ENCODE measurements at places on chromosomes 1 and 21.

GRCh38 chr1:228463559-228464455, 23.4 kb upstream of the RNF187 start:
- DNase-seq, result peak; percentile 27

- no peak for DNase-seq
These were observed 8.5 kb upstream of the EXO1 start for GRCh38 chr1:241839369-241839979.

- no peak for DNase-seq
These were observed 28.3 kb upstream of the RCSD1 start for GRCh38 chr1:167601442-167602383.

DNA sequence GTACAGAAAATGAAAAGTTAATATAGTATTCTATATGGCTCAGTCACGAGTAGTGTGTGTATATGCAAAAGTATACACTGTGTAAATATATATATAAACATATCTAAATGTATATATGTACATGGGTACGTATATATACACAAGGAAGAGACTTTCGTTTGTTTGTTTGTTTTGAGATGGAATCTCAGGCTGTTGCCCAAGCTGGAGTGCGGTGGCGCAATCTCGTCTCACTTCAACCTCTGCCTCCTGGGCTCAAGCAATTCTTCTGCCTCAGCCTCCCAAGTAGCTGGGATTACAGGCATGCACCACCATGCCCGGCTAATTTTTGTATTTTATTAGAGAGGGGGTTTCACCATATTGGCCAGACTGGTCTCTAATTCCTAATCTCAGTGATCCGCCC, 16.4 kb downstream of the IL12RB2 start:
- DNase-seq, result no peak

DNA sequence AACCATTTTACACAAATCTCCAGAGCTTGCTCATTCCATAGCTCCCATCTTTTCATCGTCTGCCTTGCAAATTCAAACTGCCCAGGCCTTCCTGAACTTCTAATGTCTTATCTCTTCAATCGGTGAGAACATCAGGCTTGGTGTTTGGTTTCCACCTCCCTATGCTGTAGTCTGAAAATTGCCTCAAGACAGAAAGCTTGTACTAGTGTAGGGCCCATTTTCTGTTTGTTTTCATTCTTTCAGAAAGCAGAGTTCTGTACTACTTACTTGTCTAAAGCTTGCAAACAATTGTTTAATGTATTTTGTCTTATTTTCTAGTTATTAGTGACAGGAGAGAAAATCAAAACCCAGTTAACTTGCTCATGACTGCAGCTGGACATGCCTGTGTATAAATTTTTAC, 16.8 kb downstream of the HOOK1 start:
- DNase-seq, result no peak

- DNase-seq, result peak; percentile 18
These were observed 5.9 kb upstream of the PLEKHG5 start for GRCh38 chr1:6497215-6497866.

DNA sequence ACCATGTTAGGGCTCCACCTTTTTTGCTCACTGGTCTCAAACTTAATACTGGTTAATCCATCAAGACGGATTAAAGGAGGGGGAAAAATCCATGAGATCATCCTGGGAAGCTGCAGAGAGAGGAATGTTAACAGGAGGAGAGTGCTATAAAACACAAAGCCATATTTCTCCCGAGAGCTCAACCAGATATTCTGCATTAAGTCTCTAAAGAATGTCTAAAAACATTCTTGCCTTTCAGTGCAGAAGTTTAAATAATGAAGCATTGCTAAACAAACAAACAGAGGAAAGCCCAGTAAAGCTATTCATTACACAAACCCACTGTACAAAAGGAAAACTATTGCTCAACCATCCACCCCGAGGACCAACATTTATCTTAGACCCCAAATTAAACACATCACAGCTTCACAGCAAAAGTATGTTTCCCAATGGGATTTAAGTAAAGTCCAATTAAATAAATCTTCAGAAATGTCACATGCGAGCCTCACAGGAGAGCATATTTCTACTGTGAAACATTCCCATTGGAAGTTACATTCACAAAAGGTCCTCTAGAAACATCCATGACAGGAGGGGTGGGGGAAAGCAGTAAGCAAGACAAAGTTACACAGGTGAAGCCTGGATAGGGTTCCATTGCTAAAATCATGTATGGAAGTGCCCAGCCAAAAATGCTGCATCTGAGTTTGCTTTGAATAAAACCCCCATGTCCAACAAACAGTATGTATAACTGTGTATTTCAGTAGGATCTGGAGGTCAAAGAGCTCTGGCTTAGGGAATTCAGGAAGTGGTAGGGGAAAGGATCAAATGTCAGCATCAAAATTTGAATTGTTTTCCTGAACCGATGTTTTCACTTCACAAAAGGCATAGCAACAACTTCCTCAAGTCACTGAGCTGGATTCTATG, 23.3 kb downstream of the DUSP10 start:
- no peak for DNase-seq

DNA sequence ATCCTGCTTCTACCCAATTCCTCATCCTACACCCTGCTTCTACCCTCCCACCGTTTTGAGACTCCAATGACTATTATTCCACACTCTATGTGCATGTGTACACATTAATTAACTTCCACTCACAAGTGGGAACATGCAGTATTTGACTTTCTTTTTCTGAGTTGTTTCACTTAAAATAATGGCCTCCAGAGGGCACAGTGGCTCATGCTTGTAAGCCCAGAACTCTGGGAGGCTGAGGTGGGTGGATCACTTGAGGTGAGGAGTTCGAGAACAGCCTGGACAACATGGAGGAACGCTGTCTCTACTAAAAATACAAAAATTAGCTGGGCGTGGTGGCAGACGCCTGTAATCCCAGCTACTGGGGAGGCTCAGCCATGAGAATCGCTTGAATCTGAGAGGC, 464.8 kb downstream of the PTBP2 start:
- DNase-seq, result no peak

DNA sequence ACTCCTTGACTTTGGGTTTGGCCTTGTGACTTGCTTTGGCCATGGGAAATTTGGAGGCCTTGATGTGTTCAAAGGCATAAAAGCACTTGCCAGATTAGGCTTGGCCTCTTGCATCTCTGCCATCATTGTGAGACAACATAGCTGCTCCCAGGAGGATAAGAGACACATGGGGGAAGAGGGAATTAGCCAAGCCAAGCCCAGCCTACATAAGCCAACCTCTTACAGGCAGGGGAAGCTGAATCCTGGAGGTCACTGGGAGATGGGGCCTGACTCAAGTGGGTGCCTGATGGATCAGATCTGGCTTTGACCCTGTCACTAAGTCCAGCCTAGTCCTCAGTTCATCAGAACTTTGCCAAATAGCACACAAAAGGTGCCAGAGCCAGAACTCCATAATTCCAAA, 37.6 kb upstream of the HMGB4 start:
- no peak for DNase-seq

GRCh38 chr21:44065428-44065827, 41.8 kb upstream of the PWP2 start:
- peak; percentile 84 for DNase-seq

DNA sequence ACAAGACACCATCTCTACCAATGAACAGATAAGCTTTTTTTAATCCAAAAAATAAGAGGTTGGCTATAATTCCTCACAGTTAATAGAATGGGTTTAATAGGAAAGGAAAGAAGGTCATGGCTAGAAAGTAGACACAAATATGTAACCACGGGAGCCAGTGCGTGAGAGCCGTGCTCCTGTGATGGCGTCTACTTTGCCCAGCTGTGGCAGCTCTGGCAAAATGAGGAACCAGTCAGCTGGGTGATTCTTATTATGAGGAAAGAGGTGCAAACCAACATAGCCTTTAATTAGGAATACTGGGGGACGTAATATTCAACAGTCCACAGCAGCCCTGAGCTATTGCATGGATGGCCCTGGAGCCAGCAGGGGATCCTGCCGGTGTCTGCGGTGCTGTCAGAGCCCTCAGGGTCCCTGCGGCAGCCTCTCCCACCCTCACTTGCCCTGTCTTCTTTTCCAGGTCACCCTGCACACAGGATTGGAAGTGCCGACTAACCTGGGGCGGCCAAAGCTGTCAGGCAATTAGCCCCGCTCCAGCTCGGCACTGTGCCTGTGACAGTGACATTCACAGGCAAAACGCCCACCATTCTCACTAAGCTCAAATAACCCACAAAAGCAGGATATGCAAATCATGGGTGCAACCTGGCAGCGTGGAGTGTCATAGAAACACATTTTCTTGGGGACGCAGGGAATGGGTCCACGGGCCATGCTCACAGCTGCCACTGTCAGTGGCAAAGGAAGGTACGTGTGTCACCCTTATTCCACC, 25.9 kb upstream of the GNPAT start:
- DNase-seq, result no peak

DNA sequence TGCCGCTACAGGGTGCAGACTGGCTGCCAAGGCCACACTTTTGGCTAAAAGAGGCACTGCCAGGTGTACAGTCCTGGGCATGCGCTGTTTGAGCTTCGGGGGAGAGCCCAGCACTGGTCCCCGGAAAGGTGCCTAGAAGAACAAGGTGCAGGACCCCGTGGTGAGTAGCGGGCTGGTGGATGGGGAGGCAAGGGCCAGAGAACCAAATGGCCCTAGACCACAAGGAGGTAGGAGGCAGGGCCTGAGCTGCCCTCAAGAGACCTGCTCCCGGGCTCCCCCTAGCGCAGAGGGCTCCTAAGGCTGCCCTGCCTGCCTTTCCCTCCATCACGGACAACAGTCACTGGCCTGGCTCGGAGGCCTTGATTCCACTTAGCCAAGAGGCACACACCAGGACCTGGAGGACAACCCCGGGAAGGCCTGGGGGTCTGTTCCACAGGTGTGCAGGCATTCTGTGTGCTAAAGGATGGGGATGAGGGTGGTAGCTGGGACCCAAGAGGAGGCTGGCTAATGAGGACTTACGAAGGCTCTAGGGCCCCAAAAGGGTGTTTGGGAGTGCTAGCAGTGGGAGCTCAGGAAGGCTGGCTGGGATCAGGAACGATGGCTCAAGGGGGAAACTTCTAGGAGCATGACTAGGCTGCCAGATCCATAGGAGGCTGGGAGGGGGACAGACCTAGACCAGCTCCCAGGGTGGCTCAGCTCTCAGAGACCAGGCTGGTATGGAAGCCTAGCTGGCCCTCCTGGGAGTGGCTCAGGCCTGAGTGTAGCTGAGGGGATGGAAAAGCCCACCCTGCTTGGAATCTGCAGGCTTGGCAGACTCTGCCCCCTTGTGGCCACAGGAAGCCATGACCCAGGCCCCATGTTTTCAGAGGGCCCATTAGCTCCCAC, 742 bp downstream of the ARTN start:
- DNase-seq, result peak; percentile 47

- DNase-seq, result no peak
These were observed 54.7 kb downstream of the SLC66A1 start for GRCh38 chr1:19366599-19367536.

DNA sequence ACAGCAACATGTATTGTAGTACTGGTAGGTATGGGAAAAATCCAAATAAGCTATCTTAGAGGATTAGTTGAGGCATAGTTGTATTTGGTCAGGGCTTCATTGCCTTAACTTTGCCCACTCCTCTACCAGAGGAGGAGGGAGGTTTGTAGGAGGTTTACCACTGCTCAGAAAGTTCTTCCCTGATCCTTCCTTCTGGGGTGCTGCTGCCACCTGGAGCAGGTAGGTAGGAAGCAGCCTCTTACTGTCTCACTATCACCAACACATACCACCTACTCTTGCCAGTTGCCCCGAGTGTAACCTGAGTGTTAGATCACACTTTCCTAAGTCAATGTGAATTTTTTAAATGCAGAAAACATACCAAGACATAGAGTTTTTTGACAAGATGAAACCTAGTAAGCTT, 24.1 kb upstream of the ZSWIM5 start:
- no peak for DNase-seq

- DNase-seq, result no peak
These were observed 79.8 kb downstream of the AK5 start for GRCh38 chr1:77361621-77362020.

GRCh38 chr1:236303675-236304074, 21.9 kb upstream of the ERO1B start:
- no peak for DNase-seq

DNA sequence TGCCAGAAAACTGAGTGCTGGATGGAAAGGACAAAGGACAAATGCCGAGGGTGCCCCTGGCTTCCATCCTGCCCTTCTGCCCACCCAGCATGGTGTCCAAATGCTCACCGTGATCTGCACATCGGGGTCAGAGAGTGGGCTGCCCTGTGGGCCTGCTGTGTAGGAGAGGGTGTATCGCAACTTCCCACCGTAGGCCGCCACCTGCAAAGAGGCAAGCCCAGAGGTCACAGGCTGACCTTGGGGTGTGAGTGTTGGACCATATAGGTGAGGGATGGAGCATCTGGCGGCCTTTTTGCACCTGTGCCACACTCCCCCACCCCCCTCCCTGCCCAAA, 53.5 kb downstream of the LDLRAD2 start:
- no peak for DNase-seq

GRCh38 chr1:222167111-222167510, 380.8 kb downstream of the HHIPL2 start:
- no peak for DNase-seq

DNA sequence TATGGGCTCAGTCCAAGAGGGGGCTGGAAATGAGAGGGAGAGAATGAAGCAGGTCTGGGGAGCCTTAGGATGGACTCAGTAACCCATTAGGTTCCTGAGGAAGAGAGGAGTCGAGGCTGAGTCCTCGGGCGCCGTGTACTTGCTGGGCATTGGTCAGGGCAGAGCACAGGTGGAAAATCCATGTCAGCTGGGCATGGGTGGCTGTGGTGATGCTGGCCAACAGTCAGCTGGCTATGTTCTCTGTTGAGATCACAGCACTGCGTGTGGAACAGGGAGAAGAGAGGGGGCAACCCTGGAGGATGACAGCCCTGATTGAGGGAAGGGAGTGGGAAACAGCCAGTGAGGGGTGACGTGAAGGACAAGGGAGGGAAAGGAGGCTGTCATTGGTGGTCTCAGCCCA, 43.1 kb upstream of the CLSTN1 start:
- DNase-seq, result no peak

DNA sequence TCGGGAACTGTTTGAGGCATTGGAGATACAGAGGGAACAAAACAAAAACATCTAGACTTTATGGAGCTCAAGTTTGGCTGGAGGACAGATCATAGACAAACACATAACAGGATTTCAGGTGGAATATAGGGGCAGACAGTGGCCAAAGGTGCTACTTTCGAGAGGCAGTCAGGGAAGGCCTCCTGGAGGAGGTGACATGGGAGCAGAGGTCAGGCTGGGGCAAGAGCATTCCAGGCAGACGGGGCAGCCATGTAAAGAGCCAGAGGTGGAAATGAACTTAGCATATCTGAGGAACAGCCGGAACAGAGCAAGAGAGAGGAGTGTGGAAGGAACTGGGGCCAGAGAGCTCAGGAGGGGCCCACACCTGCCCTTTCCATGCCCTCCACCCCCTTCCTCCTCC, 122.3 kb downstream of the DMRTB1 start:
- DNase-seq, result no peak

DNA sequence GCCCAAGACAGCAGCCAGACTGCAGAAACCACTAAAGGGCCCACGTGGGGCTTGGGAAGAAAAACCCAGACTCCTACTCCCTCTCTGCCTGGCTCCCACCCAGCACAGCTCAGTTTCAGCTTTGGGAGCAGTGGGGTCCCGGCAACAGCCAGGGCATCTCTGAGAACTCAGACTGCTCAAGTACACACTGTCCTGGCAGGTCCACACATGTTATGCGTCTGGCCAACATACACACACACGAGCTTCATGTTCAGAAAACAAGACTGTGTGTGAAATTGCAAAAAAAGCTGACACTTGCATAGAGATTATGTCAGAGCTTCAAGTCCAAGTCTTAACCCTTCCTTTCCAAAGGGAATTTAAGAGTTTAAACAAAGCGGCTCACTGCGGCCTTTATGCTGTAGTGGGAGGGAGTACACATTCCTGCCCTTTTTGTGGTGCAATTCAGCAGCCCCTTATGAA, 136.6 kb upstream of the CD34 start:
- no peak for DNase-seq

- DNase-seq, result no peak
These were observed 5.8 kb downstream of the TRIM11 start for GRCh38 chr1:228400692-228401454.
